Activated CD4-positive, alpha-beta T cell treated with anti-CD3 and anti-CD28 coated beads for 36 hours (primary cell): ENCODE measurements at places on chromosomes 2 and 18. TPM values are rescaled to one million over a fixed set of nuclear protein-coding genes. Genes with fewer than 3 reads are reported as not detected.

The DSG4 gene
- not detected for total RNA-seq

The CD207 gene
- not detected for total RNA-seq

The TNFRSF11A gene
- total RNA-seq = 6.9 TPM

The GKN2 gene
- total RNA-seq = not detected

The STAT4 gene
- 48.8 TPM for total RNA-seq

The CRYGD gene
- total RNA-seq = not detected

The VWA3B gene
- not detected for total RNA-seq

The YPEL5 gene
- total RNA-seq = 27.2 TPM

The CASP10 gene
- 12.2 TPM for total RNA-seq

The SPP2 gene
- not detected for total RNA-seq

The RUFY4 gene
- 1.6 TPM for total RNA-seq

The ALK gene
- total RNA-seq = not detected

The GPR39 gene
- total RNA-seq = not detected

The CPO gene
- not detected for total RNA-seq

The MALT1 gene
- total RNA-seq = 40.5 TPM

The FZD7 gene
- 0.94 TPM for total RNA-seq
